ENCODE measurements at places on chromosomes 5 and 9.

DNA sequence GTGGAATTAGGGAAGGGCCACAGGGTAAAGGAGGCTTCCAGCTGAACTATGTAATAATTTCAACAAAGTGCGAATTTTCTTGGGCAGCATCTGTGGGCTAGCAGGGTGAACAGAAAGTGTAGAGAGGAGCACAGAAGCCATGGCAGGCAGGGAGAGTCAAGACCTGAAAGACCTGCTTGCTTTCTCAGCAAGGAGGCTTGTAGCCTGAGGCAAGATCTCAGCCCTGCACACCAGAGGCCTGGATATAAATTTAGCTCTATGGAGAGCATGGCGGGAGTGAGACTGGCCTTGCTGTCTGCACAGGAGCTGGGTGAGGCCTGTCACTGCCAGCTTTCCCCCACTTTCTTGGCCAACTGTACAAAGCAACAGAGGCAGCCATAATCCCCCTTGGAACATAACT, 32.1 kb upstream of the SH3TC2 start:
- no peak for DNase-seq

GRCh38 chr5:5192681-5193080, 52.6 kb downstream of the ADAMTS16 start:
- DNase-seq = no peak

- no peak for DNase-seq
Observed at GRCh38 chr5:56309262-56309826, 76.2 kb upstream of the ANKRD55 start.

- DNase-seq = no peak
Observed at GRCh38 chr9:20379804-20380225, 242.5 kb downstream of the MLLT3 start.

DNA sequence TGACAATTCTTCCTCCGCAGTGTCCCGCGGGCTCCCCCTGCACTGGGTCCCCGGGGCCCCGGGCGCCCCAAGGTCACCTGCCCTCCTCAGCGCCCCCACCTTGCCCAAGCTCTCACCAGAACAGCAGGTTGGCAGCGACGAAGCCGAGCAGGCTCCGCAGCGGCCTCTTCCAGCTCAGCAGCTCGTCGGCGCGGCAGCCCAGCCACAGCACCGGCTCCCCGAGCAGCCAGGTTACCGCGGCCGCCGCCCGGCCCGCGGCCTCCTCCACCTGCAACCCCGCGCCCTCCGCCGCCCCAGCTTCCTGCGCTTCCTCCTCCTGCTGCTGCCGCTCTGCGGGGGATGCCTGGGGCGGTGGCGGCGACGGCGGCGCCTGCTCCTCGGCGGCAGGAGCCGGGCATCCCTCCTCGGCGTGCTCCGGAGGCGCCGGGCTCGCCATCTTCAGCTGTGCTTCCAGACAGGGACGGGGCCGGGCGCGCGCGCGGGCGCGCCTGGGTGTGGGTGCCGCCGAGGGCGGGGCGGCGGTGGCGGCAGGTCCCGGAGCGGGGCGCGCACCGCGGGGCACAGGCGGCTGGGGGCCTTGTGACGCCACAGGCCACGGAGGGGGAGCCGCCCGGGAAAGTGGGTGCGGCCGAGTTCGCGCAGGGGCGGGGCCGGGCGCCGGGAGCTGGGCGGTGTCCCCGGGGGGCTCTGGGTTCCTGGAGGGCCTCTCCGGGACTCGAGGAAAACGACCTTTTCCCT, at the start of gene RETREG1:
Gene RETREG1, minus strand, starts transcription at position 462 of the 738 bp plus-strand sequence. Its CDS starts 26 bp downstream, at position 436.
- peak; percentile 67 for DNase-seq

DNA sequence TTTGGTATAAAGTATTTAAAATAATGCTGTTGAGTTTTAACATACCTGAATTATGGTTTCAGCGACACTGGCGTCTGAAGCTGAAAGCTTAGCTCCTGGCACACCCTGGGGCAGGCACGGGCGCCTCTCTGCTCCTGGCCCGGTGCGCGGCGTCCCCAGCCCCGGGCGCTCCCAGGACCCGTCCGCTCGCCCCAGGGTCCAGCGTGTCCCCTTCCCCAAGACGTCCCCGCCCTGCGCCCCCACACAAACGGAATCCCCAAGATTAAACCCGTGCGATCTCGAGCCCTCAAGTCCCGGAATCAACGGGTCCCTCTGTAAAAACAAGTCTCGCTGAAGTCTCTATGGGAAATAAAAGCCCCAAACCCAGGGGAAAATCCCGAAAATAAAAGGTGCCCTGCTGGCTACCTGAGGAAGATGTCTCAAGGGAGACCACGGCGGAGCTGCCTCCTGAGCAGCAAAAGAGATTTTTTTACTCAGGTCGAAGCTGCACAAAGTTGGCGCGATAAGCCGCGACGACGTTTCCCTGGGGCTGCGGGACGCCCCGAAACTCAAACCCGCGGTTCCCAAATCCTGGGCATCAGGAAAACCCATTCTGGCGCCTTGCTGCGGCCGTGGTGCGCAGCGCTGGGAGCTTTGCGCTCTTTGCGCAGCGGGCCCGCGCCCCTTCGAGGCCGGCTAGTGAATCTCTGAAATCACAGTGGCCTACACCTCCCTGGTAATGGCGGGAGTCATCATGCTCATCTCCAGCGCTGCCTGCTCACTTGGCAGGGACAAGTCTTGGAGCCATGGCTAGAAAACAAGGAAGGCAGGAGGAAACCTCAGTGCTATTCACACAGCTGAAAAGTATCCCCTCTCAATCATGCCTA, 6.3 kb upstream of the IFNA8 start:
- no peak for DNase-seq

- DNase-seq = no peak
Observed at GRCh38 chr5:131254741-131255140, 9.1 kb upstream of the CDC42SE2 start.

DNA sequence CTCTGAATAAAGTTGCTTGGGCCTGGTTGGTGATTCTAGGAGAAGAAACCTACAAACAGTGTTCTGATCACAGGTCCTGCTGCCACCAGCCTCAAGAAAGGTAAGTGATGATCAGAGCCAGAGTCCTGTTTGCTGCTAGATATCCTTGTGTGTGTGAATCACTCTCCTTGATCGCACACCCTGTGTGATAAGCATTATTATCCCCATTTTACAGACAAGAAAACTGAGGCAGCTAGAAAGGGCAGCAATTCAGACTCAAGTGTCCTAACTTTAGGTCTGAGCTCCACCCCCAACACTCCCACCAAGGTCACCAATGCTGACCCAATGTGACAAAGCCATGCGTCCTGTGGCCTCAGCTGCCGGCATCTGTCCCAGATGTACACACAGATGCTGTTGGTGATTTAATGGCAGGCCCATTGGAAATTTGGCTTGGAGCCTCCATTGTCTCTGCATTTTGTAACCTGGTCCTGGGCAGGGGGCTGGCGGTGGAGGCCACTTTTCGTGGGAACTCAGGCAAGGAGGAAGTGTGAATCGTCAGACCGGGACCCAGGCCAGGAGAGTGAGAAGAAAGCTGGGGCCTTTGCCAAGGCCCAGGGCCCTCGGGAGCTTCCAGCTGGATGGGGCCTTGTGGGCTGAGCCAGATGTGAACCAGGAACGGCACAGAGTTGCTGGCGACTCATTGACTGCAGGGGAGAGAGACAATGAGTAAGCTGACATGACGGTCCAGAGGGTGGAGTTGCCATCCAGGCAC, 29.8 kb upstream of the GGTA1 start:
- DNase-seq = no peak

GRCh38 chr9:12416716-12417115, 276.5 kb upstream of the TYRP1 start:
- DNase-seq = no peak

DNA sequence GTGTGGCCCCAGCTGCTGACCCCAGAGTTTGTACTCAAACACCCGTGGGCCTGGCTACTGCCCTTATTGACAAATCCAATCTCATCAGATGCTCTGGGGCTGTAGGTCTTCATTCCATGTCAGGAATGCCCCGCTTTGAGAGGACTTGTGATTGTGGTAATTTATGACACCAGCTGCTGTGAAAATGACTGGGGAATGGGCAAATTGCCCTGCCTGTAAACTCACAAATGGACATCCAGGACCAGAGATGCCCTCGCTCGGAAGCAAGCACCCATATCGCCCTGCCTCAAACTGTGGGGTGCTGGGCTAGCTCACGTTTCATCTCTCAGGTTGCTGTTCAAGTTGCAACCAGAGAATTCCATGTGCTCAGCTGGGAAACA, 225.9 kb upstream of the MAP3K1 start:
- no peak for DNase-seq

- DNase-seq = no peak
Observed at GRCh38 chr5:43563321-43563720, 6.4 kb upstream of the PAIP1 start.

GRCh38 chr5:125180231-125180829, 433.9 kb upstream of the ZNF608 start:
- DNase-seq = no peak

GRCh38 chr9:91320299-91320698, 41.4 kb downstream of the AUH start:
- no peak for DNase-seq

GRCh38 chr5:111158105-111158744, 66.0 kb upstream of the CAMK4 start:
- DNase-seq = peak; percentile 92

DNA sequence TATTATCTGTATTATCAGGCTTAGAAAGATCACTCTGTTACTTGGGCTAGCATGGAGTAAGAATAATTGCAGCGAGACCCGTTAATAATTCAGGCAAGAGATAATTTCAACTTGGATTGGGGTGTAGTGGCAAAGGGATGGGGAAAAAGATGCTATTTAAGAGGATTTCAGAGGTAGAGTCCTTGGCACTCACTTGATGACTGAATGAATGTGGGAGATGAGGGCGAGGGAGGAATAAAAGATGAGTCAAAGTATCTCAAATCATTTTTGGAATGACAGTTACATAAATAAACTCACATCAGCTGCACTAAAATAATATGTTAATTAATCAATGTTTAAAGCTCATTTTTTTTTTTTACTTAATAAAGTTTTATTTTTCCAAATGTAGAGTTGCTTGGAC, 4.5 kb upstream of the GPR21 start:
- no peak for DNase-seq

DNA sequence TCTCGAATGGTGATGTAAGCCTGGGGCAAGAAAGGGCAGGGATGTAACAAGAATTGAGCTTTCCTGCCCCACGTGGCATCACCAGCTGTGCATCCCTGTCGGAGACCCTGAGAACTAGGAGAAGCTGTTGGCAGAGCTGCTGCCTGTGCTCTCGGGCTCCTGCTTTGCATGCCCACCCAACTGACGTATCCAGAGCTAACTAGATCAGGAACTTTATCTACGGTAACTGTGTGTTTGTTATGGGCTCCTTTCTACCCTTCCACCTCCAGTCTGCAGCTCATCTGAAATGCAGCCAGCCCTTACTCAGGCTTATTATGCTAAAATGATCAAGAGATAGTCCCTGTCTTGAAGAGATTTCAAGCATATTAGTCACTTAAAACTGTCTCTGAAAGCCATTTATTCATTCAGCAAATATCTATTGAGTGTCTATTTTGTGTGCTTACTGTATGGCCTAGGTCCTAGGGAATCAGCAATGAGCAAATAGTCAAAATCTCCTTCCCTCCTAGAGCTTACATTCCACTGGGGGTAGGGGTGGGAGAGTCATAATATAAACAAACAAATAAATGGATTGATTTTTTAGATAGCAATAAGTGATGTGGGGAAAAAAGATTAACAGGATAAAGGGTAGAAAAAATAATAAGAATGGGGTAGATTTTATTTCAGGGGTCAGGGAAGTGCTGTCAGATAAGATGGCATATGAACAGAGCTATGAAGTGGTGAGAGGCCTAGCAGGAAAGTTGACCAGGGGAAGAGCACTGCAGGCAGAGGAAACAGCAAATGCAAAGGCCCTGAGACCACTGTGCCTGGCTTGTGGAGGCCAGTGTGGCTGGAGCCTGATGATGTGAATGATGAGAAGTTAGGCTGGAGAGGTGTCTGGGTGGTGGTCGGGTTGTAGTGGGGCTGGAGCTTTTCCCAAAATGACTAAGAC, 118.2 kb downstream of the GALNT10 start:
- DNase-seq = no peak

DNA sequence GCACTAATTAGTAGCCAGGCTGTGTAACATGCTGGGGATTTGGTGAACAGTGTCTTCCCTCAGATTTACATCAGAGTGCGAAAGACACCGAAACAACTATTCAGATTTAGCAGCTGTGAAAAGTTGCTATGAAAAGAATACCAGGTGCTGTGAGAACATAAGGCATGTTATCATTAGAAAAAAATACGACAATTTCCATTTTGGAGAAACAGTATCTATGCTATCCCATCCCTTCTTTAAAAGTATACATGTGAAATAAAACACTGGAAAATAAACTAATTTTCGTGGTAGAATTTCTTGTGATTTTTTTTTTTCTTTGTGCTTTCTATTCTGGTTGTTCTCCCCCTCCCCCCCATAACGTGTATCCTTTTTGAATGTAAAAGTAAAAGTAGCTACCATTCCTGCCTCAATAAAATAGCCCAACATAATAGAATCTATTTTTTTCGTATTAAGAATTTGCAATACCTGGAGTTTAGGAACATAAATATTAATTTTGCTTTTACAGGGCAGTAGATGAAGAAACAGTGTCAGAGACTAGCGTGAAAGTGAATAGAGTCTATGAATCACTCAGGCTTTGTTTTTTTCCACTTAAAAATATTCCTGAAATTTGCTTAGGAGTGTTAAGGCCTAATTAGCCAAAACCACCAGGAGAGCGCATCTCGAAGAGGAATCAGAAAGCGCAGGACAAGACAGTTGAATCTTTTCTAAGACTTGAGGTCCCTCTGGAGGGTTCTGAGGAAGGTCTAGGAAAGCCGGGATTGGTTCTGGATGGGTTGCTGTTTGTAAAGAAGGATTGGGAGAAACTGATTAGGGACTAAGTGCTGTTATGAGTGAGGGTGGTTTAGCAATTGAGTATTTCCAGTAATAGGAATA, 813 bp upstream of the SLU7 start:
- DNase-seq = no peak

GRCh38 chr9:38117651-38118050, 48.6 kb upstream of the SHB start:
- DNase-seq = no peak

DNA sequence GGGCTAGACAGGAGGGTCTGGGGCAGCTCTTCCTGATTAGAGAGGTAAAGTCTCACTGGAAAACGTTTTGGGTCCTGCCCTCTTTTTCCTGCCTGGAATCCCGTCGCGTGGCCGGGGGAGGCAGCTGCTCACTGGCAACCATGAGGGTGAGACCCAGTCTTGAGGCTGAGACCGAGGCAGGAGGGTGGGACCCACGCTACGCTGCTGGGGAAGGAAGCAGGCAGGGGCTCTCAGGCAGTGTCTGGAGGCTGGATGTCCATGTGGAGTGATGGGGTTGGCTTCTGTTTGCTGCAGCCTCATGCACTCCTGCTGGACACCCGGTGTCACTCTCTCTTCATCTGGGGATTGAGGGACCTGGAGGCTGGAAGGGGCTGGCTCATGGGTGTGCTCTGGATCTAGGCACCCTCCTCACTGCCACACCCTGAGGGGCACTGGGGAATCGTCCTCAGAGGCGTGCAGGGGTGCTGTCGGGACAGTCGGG, 11.3 kb upstream of the SLC2A6 start:
- no peak for DNase-seq

GRCh38 chr9:86352440-86353077, 1.7 kb downstream of the TUT7 start:
- DNase-seq = no peak

GRCh38 chr9:99138424-99139284, 33.7 kb downstream of the TGFBR1 start:
- no peak for DNase-seq

Data from stimulated activated CD4-positive, alpha-beta T cell treated with anti-CD3 and anti-CD28 coated beads, Interleukin-2, amount 100 ng/mL, for 48 hours (primary cell).